Foreskin melanocyte (primary cell): ENCODE measurements at places on chromosomes 12 and 14.

GRCh38 chr12:69397978-69398377 is 38.4 kb downstream of the YEATS4 start:
- no peak for DNase-seq

DNA sequence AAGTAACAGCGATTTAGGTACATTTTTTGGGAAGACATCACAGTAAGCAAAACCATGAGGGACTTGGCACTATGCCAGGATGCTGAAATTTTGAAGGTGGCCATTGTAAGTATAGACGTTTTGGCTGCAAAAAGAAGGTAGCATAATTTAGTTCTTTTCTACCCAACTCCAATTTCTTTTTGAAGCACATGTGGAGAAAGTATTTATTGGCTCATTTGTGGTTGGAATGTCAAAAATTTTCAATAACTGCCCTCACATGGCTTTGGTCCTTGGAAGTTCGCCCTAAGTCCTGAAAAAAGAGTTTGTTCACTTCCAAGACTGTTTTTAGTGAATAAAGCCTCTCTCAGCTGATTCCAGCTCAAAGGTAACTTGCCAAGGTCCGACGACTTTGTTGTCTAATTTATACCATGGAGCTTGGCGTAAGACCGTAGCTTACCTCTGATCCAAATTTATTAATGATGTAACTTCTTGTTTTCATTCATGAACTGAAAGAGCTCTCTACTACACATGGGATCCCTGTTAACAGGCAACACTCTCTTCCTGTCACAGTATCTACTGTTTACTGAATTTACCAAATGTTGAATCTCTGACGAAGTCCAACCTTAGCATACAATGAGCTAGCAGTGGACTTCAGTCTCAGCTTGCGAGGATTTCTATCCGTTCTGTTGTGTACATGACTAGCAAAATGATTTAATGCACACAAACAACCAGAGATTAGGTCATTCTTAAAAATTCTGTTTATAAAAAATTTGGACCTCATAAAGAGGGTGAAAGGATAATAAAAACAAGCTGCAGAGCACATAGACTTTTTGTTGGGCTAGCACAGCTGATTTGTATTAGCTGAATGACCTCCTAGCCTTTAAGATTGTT is 49.0 kb downstream of the MSRB3 start:
- no peak for DNase-seq

DNA sequence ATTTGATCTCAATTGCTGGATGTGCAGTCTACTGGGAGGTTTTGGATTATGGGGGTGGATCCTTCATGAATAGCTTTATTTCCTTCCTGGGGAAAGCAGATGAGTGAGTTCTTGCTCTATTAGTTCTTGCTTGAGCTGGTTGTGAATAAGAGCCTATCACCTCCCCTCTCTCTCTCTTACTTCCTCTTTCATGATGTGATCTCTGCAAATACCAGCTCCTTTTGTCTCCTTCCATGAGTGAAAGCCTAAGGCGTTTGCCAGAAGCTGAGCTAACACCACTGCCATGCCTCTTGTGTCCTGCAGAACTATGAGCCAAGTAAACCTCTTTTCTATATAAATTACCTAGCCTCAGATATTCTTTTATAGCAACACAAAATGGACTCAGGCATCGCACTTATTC is 302.7 kb downstream of the CCER1 start:
- DNase-seq = peak; percentile 3

DNA sequence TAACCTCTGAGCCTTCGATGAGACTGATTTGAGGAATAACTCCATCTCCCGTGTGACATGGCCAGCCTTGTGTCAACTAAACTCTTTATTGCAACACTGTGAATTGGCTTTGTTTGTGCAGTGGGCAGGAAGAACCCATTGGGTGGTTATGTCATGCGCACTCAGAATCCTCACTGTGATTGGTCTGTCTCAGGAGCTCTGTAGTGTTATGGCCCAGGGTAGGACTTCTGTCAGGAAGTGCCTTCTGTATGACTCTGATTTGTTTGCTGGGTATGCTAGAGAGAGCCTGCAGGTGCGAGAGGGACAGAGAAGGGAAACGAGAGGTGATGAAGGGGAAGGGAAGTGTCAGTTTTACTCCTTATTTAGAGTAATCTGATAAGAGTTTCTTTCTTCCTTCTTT is 71.5 kb upstream of the DCD start:
- no peak for DNase-seq

- DNase-seq = no peak
These were observed 2.5 kb upstream of the PLEKHD1 start for GRCh38 chr14:69481815-69482568.

- DNase-seq = no peak
These were observed 1.8 kb downstream of the ABCC9 start for GRCh38 chr12:21939435-21939834.

GRCh38 chr14:63383776-63384367 is 65.1 kb upstream of the GPHB5 start:
- DNase-seq = no peak

DNA sequence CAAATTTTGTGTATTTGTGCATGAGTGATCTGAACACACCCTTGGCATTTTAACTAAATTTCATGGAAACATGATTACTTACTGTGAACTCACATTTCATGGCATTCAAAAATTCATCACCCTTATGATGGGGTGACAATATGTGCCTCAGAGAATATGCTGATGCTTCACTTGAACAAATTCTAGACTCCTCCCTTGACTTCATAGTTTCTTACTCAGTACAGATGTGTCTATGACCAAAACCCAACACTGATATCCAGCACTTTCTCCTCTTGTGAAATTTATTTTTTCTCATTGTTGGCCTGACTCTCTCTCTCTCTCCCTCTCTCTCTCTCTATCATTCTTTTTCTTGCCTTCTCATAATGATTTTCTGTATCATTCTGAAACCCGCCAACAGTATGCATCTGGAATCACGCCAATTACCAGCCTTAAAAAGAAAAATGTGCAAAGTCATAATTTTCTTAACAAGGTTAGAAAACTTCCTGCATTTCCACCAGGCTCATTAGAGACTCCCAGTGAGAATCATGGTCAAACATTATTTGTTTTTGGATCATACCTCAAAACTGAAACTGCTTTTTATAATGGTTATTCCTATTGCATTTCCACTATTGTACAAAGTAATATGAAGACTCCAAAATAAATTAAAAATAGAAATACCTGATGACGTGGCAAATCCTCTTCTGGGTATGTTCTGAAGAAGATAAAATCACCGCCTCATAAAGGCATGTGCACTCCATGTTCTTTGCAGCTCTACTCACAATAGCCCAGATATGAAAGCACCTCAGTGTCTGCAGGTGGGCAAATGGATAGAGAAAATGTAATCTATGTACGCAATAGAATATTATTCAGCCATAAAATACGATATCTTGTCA is 722.2 kb downstream of the TMEM121 start:
- DNase-seq = no peak

- peak; percentile 28 for DNase-seq
These were observed 349.7 kb downstream of the NRXN3 start for GRCh38 chr14:78519863-78520262.

DNA sequence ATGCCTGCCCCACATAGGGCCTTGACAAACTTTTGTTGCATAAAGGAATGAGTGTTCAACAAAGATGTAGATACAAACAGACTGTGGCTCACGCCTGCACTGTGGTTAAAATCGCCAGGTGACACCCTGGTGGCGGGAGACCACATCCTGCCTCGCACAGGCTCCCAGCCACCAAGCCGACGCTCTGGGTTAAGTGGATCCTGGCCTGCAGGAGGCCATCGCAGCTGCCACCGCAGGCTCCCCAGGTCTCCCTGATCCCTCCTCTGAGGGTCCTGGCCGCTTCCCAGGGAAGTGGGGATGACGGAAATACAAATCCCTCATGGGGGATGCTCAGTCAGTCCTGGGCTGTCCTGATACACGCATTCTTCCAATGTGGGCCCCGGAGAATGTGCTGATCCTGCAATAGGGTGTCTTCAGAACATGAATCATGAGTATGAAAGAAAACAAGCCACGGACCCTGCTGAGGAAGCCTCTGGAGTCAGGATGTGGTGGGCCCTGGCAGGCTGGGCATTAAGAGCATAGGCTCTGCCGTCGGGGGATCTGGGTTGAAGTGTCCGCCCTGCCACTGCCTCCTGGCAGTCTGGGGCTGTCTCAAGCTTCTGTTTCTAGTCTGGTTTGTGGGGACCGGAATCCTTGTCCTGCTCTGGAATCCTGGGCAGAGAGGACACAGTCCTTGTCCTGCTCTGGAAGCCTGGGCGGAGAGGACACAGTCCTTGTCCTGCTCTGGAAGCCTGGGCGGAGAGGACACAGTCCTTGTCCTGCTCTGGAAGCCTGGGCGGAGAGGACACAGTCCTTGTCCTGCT is 53.5 kb upstream of the BEGAIN start:
- no peak for DNase-seq

GRCh38 chr12:121495746-121496145 is 85.1 kb downstream of the KDM2B start:
- DNase-seq = no peak

DNA sequence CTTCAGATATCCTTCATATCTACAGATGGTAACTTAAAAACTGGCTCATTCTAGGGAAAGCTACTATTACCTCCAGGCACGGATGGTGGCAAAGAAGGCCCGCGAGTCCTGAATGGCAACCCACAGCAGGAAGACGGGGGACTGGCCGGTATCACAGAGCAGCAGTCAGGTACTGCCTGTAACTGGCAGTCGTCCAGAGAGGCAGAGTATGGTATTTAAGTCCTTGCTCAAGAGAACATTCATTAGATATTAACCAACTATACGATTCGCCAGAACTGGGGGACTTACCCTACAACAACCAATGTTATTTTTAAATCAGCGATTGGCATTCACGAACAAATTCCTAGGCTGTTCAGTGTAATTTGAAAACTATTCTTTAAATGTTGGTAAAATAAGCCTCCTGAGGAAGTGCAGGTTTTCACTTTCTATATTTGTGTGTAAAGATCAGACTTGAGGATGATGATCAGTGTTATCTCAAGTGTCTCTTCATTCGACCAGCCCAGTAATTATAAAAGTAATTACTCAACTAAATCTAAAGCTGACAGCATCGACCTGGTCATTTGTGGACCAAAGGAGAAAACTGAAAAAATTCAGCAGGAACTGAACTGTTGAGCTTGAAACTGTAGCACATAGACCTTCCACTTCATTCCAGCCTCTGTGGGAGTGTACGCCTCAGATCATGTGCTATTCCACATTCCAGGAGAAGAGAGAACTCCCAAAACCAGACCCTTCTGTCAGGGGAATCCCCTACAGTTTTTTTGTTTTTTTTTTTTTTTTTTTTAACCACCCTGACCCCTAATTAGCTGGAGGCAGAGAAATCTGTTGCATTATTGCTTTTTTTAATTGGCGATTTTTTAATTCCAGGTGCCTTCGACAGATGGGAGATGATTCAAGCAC is 75.6 kb downstream of the ESR2 start:
- no peak for DNase-seq

DNA sequence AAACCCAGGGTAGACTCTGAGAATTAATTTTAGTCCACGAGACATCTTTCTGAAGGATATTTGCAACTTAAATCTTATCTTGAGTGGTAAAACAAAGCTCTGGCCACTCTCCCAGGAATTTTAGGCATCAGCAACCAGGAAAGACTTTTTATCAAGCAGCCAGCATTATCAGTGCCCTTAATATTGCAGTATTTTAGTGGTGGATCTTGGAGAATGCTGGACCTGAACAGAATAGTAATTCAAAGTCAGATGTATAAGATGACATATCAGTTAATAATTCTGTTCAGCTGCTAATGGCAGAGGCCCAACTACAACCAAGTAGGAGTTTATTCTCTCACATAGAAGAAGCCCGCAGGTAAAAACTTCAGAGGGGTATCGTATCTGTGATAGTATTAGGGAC is 59.0 kb upstream of the CRY1 start:
- DNase-seq = no peak

DNA sequence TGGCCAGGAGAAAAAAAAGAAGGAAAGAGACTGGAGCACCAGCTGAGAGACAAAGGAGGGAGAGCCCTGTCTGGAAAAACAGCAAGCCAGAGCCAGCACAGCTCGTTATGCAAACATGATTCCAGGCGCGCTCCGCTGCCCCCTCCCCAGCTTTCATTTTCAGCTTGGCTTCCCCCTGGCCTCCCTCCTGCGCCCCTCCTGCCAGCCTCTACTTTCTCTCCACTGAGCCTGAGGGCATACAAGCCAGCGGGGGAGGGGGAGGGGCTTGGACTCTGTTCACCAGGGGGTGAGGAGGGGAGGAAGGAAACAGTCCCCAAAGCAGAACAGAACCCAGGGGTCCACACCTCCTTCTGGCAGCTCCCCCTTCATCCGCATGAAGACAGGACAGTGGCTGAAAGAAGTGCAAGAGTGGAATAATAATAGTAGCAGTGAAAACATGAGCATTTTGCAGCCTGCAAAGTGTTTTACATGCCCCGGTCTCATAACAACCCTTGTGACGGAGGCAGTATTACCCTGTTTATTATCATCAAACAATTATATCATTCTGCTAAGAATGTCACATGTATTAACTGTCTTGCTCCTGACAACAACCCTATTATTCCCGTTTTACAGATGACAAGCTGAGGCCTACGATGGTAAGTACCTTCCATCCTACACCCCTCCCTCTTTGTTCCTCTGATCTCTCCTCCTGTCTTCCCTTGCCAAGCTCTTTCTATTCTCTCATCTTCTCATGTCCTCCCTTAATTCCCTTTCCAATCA is 24.2 kb downstream of the SMUG1 start:
- DNase-seq = peak; percentile 73

GRCh38 chr14:73058922-73059673 is 764 bp downstream of the RBM25 start:
- peak; percentile 32 for DNase-seq

- peak; percentile 66 for DNase-seq
These were observed 731 bp upstream of the PCNX4 start for GRCh38 chr14:60090864-60091519.

GRCh38 chr12:59603754-59604153 is 7.9 kb downstream of the SLC16A7 start:
- no peak for DNase-seq

GRCh38 chr12:65204886-65205525 is 35.6 kb downstream of the LEMD3 start:
- no peak for DNase-seq

- DNase-seq = no peak
These were observed 15.7 kb downstream of the SMAGP start for GRCh38 chr12:51254536-51254935.

GRCh38 chr14:40629144-40629543 is 977.5 kb upstream of the LRFN5 start:
- no peak for DNase-seq

- peak; percentile 67 for DNase-seq
These were observed 58.9 kb downstream of the MOK start for GRCh38 chr14:102246071-102246470.
